ENCODE measurements at places on chromosomes 16 and 17. TPM values are rescaled to one million over a fixed set of nuclear protein-coding genes. Genes with fewer than 3 reads are reported as not detected.

- DNase-seq: peak; percentile 17
Measured at GRCh38 chr17:28572259-28573039, 1.1 kb upstream of the PIGS start.

DNA sequence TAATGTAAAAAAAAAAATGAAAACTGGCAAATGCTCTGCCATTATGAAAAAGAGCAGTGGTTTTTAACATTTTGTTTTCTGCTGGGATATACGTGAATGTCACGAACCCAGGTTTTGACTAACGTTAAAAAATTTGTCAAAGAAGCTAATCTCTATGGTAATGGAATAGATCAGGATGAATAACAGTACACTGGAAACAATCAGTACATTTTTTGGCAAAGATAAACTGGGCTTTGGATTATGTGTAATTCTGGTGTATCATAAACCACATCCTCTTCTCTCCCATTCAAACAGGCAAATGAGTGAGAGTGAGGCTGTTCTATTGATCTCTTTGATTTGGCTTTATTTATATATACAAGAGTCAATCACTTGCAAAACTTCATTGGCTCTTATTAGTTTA lies 207.0 kb upstream of the IRX3 start:
- no peak for DNase-seq

The ERN2 gene
- 0.37 TPM for total RNA-seq

GRCh38 chr17:2101448-2102257 lies 46.8 kb downstream of the HIC1 start:
- DNase-seq: peak; percentile 71

DNA sequence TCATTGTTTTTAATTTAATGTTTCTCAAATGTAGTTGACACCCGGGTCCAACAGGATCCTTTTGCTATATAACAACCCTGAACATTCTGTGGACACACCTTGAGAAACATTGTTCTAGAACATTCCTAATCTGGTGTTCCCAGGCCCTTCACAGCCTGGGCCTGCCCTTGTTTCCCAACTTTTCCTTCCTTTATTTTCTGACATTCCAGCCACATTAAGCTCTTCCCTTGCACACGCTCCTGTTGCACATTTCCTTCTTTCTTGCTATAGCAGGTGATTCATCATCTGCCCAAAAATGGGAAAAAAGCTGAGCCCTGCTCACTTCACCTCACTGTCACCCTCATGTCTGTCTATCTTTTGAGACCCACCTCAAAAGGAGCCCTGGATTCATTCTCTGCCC lies 67.9 kb upstream of the MARCHF10 start:
- no peak for DNase-seq

DNA sequence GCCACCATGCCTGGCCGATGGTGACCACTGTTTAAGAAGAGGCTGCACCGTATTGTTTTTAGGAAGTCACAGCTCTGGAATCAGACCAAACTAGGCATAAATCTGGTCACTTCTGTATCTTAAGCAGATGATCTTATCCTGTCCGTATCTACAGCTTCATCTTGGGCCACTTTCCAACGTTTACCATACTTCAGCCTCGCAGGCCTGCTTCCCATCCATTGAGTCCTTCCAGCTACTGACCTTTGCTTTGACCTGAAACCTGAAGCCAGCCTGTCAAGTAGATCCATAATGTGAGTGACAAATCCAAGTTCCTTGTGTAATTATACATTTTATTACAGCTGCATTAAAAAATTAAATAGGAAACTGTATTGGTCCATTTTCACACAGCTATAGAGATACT lies 1033.0 kb downstream of the CDH11 start:
- DNase-seq: no peak

The FASN gene
- total RNA-seq: 333 TPM

The TBC1D3H gene
- total RNA-seq: not detected

The SPHK1 gene
- total RNA-seq: 10.6 TPM

DNA sequence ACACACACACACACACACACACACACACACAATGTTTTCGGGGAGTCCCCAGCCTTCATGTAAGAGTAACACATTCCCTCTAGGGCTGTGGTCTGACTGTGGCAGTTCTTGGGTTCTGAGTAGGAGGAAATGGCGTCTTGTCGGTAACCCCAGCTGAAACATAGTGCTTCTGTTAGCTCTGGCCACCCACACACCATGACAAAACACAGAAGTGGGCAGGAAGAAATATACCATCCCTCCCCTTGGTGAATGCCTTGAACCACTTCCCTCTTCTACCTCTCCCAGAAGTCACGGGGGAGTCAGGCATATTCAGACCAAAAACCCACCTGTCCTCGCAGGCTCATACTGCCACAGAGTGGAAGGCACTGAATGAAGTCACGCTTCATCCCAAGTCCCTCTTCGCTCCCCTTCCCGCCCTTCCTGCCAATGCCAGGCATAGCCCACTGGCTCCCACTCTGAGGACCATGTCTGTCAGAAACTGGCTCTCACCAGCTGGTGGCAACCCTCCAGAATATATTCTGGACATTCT lies 11.5 kb downstream of the SLC35B1 start:
- no peak for DNase-seq

GRCh38 chr16:62240722-62241121 lies 204.5 kb upstream of the CDH8 start:
- DNase-seq: no peak

The KIF18B gene
- total RNA-seq: 22.6 TPM

- no peak for DNase-seq
Measured at GRCh38 chr16:74896389-74897370, 88.2 kb downstream of the WDR59 start.

- peak; percentile 8 for DNase-seq
Measured at GRCh38 chr17:6831661-6832263, at the start of gene TEKT1. Gene TEKT1 (minus strand): TSS chr17:6831729. CDS start chr17:6830376, 1,353 bp downstream.

DNA sequence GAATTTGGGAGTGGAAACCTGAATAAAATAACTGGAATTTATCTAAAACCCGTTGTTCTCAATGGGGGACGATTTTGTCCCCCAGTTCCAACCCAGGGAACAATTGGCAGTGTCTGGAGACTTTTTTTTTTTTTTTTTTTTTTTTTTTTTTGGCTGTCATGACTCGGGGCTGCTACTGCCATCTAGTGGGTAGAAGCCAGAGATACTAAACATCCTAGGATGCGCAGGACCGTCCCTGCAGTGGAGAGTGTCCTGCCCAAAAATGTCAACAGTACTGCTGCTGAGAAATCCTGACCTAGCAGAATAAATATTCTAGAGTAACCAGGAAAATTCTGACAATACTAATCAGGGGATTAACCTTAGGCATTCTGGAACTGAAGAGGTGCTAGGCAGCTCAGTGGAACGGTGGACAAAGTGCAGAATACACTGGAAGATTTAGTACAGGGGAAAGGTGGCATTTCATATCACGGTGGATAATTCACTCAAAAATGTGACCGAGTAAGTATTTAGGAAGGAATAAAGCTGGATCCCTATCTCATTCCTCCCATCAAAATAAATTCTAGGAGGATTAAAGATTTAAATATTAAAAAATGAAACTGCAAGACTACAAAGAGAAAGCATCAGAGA lies 107.6 kb downstream of the SPECC1 start:
- peak; percentile 78 for DNase-seq

GRCh38 chr17:76410328-76410965 lies 26.0 kb downstream of the SPHK1 start:
- no peak for DNase-seq

- no peak for DNase-seq
Measured at GRCh38 chr16:11251525-11252481, 4.2 kb downstream of the SOCS1 start.

DNA sequence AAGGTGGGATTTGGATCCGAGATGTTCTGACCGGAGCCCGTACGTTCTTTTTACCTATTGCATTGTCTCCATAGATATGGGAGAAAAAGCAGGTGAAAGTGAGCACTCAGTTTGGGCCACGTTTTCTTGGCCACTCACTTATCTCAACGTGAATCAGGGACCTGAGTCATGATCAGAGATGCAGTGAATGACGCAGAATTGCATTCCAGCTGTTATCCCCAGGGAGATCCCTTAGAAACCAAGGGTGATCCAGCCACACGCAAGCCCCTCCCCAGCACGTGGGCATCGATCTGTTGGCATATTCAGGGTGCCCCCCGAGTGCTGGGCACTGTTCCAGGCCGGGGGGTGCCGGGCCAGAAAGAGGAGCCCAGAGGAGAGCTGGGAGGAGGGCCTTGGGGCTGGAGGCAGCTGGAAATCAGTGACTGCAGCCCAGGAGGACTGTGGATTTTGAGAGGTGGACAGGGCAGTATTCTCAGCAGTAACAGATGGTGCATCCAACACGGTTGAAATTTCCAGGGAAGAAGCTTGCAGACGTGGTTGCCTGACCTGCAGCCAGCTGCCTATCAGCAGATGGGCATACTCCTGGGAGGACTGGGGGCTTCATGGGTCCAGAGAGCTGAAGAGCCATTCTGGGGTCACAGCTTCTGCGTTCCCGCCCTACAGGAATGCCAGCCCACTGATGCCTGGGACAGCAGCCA lies 87.2 kb upstream of the CACNG5 start:
- DNase-seq: no peak

DNA sequence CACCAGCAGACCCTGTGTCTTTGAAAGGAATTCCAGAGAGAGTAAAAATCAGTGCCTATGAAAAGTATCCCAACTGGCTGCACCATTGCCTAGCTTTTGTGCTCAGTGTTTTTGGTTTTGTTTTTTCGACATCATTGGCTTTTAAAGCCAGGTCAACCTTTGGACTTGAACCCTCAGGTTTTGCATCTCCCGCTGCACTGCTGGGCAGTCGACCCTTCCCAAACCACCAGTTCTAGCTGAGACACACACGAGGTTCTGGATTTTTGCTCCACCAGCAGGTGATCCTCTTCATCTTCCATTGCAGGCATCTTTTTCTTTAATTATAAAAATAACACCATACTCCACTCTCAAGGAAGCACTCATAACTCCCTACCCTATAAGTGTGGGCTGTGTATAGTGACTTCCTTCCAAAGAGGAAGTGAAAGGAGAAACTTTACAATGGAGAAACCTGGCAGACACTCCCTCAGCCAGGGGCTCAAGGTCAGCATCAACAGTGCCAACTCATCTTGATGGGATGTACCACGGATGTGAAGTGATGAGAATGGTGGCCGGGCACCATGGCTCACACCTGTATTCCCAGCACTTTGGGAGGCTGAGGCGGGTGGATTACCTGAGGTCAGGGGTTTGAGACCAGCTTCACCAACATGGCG lies 57.8 kb downstream of the BMERB1 start:
- DNase-seq: no peak
